AG09319 (cell line): ENCODE measurements at places on chromosomes 4 and X.
A peak's percentile ranks its signal among the peaks of the same experiment; 100 is the strongest.

DNA sequence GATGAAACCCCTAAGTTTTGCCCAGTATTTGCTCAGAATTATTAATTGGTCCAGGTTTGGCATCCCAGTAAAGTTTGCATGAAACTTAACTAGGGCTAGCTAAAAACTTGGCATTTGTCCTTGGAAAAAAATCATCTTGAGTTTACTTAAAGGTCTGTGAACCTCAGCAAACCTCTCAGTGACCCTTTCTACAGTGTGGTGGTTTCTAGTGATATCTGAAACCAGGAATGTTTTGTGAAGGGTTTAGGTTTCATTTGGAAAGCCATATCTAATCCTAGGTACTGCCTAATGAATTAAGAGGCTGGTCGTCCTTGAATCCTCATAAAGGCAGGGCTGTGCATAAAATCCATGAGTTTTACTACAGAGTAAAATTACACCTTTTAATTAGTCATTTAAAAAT is 218.5 kb upstream of the ANKRD50 start:
- peak; percentile 80 for DNase-seq

- no peak for DNase-seq
Measured at GRCh38 chr4:2300431-2301224, 38.7 kb upstream of the MXD4 start.

- DNase-seq = peak; percentile 2
Measured at GRCh38 chr4:76087007-76087769, 12.7 kb downstream of the ART3 start.

DNA sequence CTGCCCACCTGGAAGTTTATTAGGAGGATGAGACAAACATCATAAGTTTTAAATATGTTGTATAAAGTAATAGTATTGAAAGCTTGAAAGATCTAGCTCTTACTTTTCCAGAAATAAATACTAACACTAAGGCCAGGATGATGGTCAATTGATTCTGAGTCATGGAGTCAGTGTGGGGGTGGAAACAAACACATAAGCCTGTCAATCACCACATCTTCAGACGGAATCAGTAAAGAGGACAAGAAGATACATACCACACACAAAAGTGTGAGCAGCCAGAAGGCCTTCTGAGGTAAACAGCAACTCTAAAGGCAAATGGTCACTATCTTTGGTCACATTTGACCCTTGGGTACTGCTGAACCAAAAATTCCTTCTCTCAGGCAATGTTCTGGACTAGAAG is 365.0 kb upstream of the RASGEF1B start:
- DNase-seq = no peak

GRCh38 chrX:11787564-11787963 is 29.5 kb downstream of the MSL3 start:
- peak; percentile 7 for DNase-seq

DNA sequence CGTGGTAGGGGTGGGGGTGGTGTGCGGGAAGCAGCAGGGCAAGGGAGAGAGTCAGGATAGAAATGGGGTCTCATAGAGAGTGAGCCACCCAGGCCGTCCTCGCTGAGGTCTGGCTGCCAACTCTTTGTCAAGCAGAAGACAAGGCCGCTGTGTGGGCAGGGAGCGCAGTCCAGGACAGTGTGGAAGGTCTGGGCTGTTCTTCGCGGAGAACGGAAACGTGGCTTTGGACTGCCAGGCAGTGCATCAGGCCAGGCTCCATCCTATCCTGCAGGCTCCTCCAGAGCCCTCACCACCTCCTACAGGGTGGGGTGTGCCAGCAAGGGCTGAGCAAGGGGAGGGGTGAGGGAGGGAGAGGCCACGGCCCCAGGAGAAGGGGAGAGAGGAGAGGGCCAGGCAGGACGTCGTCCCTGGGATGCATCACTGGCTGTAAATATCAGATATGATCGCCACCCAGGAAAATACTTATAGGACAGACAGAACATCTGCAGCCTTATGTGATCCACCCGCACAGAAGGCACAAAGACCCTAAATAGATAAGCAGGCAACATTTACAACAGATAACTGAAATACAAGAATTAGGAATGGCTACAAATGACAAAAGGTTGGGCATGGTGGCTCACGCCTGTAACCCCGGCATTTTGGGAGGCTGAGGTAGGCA is 85.3 kb downstream of the ABLIM2 start:
- DNase-seq = no peak

DNA sequence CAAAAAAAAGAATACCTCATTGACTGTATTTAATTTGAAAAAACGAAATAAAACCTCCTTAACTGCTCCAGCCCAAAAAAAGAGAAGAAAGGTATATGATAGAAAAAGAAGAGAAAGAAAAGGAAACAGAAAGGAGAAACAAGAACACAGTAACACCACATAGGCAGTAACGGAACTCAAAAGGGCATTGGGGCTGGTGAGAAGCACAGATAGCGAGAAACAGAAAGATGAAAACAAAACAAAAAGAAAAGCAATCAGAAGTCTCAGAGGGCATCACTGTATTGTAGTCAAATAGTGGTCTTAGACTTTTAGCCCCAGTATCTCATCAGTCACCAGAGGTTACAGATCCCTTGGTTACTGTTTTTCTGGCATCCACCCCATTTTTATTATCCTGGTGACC is 88.6 kb downstream of the NFKB1 start:
- no peak for DNase-seq

GRCh38 chrX:129235903-129236302 is 287.4 kb downstream of the SMARCA1 start:
- DNase-seq = no peak

- DNase-seq = no peak
Measured at GRCh38 chrX:110276778-110277177, 41.1 kb downstream of the AMMECR1 start.

DNA sequence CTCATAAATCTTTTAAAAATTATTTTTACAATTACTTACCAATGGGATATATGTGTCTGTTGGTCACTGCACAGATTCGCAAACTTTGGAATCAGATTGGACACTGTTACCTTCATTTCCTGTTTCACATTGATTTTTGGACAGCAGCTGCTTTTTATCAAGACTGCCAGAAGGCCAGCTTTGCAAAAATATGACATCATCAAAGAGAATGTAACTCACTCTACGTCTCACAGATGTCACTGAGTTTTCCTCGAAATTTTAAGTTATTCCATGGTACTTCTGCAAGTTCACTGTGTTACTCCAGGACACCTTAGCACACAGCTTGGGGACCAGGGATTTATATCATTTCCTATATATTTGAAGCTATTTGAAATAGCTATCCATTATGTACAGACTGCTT is 31.8 kb upstream of the MAGEB2 start:
- DNase-seq = no peak

DNA sequence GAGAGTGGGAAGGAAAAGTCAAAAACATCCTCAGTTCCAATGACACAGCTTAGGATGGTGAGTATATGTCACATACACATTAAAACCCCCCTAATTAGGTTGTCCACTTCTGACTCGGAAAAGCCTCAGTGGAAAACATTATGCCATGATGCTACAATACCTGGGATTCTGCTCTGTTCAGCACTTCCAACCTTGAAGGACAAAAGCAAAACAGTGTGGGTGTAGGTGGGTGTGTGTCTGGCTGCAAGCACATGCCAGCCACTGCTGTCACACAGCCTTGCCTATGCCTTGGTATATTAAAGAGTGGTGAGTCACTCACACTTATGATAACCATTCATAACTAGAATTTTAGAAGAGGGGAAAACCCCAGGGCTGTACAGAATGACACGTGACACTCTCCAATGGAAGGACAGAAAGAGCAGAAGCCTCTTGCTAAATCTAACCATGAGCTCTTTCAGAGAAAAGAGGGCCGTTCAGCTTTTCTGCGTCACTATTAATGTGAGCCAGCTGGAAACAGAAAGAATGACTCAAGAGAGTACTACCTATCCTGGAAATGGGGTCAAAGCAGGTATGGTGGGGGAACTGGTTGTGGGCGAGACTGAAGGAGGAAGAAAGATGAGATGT is 159.6 kb downstream of the TET2 start:
- no peak for DNase-seq

DNA sequence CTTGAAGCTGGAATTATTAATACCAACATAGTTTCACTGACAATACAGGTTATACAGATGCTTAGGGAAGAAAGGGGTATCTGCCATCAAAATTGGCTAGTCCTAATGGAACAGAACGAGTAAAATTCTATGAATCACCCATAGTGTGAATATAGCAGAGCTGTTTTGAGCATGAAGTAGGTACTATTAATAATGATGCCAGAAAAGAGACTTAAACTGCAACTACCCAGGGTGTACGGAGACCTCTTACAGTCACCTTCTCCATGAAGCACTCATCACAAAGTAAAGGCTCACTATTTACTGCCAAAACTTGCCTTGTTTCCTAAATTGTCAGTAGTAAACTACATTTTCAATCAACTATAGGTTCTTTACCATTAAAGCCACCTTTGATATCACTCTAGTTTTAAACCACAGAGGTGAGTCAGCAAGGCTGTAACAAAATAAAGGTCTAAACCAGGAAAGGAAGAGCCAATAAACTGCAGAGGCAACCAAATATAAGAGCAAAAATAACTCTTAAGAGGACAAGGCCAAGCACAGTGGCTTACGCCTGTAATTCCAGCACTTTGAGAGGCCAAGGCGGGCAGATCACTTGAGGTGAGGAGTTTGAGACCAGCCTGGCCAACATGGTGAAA is 114.4 kb downstream of the FRYL start:
- DNase-seq = no peak

DNA sequence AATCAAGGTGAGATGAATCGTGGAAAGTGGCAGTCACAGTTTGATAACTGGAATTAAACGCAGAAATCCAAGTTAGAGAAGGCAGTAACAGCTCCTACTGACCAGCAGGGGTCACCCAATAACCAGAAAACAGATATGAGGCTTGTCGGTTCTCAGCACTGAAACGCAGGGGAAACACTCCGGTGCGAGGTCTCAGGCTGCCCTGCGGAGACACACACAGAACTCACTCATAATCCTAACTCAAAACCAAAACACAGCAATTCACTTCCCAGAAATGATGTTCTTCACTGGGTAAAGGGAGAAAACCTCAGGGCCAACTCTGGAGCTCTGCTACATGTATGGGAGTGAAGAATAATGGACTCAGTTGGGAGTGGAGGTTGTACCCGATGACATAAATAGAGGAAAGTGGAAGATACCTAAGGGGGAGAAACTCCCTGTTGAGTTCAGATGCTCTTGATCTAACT is 384.4 kb downstream of the RAPGEF2 start:
- DNase-seq = peak; percentile 36

- no peak for DNase-seq
Measured at GRCh38 chr4:161364681-161365080, 799.1 kb downstream of the FSTL5 start.

DNA sequence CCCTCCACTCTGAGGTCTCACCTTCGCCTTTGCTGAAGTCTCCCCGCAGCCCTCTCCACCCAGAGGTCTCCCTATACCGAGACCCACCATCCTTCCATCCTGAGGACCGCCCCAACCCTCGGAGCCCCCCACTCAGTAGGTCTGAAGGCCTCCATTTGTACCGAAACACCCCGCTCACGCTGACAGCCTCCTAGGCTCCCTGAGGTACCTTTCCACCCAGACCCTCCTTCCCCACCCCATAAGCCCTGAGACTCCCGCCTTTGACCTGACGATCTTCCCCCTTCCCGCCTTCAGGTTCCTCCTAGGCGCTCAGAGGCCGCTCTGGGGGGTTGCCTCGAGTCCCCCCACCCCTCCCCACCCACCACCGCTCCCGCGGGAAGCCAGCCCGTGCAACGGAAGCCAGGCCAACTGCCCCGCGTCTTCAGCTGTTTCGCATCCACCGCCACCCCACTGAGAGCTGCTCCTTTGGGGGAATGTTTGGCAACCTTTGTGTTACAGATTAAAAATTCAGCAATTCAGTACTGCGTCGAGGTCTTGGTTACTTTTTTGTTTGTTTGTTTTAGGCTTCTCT is 5.0 kb downstream of the SOD3 start:
- no peak for DNase-seq
